ENCODE measurements at places on chromosomes 13 and 19.

DNA sequence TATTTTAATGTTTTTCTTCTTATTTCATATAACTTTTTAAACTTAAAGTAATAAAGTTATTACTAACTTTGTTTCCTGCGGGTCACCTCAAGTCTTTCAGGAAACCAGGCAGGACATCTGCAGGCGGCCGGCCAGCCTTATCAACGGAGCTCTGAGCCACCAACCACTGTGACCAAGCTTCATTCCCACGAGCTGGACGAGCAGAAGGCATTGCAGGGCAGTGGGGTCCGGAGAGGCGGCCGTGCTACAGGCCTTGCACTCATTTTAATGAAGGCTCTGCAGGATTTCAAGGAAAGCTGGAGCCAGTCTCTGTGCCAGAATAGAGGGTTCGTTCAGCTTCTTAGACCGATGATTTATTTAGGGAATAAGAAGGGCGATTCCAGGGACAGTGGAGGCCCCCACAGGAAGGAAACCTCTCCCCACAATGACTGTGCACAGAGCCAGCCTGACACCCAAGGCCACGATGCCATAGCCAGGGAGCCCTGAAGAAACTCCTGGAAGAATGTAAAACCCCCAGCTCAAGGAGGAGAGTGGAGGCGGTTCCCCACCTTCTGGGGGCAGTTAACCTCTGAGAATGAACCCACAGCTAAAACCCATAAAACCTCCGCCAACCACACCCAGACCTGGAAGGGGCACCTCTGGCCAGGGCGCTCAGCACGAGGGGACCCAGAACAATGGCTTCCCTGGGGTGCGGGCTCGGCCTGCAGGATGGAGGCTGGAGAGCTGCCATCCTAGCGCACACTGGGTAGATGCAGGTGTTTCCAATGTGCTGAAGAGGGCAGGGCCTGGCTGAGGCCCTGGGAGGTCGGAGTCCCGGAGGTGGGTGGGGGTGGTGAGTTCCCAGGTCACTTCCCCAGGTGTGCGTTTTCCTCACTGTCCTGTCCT is 75.0 kb downstream of the RASA3 start:
- DNase-seq, result no peak

DNA sequence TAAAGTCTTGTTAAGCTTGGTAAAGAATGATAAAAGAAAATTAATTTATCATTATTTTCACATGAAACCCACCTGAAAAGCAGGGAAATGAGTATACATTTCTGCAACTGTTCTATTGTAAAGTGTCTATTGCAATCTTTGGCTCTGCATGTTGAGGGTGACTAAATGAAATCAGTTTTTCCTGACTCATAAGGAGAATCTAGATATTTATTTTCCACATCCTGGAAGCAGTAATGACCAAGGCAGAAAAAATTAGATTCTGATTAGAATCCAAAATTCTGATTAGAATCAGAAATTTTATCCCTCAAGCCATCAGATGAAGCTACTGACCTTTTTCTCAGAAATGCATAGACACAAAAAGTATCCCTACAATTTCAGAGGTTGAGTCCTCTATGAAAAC is 178.4 kb downstream of the MYO16 start:
- no peak for DNase-seq

DNA sequence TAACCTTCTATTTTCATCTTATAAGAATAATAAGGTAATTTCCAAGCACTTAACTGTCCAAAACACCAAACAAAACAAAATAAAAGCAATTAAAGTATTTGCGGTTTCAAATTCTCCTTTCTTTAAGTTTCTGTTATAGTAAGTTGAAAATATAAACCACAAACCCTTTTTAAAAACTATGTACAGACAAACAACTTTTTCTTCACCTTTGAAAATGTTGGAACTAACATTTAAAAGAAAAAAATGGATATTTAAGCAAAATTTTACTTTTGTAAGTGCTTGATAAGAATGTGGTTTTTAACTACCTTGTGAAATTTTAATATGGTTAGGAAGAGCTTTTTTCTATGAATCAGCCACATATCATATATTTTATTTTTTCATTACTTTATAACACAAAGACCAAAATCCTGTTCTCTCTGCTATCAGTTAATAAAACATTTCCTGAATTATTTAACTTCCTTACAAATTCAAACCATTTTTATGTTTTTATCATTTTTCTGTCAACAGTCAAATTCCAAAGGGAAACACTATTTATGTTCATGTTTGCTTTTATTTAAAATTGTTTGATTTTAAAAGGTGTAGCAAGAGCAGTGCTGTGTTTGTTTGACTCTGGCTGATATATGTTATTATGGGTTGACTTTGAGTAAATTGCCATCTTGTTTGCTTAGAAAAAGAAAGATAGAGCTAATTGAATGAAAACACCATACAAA is 554.1 kb upstream of the KLHL1 start:
- DNase-seq, result no peak

DNA sequence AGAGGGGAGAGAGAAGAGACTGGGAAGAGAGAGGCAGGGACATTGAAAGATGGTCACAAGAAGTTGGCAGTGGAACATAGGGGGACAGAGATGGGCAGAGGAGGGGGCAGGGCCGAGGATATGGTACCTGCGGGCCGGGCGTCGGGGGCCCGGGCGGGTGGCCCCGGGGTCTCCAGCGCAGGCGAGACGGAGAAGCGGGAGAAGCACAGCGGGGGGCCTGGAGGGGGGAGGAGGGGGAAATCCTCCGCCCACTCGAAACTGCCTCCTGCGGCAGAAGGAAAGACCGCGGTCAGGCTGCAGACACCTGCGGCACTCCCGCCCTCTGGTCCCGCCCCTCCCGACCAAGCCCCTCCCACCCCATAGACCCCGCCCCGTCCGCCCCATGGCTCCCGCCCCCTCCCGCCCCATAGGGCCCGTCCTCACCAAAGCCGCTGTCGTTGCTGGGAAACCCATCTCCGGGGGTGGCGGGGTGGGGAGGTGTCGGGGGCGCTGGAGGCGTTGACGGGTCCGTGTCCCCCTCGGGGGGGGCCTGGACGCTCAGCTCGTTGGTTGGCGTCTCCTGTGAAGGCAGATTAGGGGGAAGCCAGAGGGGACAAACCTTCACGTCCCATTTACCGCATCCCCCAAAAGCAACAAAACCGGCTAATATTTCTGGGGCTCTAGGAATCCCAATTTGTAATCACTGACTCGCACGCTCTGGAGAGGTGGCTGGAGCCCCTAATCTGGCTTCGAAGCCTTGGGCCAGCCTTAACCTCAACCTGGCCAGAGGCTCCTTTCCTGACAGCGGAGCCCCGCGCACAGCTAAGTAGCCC is 20.4 kb downstream of the LMTK3 start:
- no peak for DNase-seq

DNA sequence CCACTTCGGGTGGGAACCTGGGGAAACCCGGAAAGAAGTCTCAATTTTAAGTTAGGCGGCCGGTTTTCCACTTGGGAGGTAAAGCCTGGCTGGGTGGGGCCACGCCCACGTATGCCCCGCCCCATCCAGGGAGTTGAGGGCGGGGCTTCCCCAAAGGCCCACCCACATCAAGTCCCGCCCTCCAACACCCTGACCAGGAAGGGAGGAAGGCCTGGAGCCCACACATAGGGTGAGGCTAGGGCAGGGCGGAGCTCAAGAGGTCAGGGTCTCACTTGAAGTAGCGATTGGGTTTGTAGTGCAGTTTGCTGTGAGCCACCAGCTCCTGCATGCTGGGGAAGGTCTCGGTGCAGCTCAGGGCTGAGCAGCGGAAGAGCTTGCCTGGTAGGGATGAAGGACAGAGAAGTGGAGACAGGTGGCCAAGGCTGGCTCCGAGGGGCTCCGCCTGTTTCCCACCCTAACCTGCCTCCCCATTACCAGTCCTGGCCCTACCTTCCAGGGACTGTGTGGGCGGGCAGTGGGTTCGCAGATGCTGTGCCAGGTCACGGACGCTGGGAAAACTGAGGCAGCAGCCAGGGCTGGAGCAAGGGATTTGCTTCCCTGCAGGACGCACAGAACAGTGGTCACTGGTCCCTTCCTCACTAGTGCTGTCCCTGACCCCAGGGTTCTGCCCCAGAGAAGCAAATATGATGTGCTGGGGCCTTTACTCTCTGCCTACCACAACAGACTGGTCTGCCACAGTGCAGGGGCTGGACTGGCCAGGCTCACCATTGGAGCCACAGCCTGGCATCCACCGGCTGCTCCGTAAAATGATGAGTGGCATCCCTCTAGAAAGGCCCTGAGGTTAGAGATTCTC is 1.6 kb downstream of the ZNF414 start:
- DNase-seq, result no peak

GRCh38 chr19:12364391-12365235 is 870 bp downstream of the ZNF442 start:
- no peak for DNase-seq

GRCh38 chr19:53772943-53773342 is 51.2 kb downstream of the NLRP12 start:
- peak; percentile 14 for DNase-seq

- DNase-seq, result no peak
Measured at GRCh38 chr13:53159431-53159830, 130.8 kb downstream of the OLFM4 start.

- no peak for DNase-seq
Measured at GRCh38 chr13:81722456-81722855, 1381.5 kb upstream of the SPRY2 start.

DNA sequence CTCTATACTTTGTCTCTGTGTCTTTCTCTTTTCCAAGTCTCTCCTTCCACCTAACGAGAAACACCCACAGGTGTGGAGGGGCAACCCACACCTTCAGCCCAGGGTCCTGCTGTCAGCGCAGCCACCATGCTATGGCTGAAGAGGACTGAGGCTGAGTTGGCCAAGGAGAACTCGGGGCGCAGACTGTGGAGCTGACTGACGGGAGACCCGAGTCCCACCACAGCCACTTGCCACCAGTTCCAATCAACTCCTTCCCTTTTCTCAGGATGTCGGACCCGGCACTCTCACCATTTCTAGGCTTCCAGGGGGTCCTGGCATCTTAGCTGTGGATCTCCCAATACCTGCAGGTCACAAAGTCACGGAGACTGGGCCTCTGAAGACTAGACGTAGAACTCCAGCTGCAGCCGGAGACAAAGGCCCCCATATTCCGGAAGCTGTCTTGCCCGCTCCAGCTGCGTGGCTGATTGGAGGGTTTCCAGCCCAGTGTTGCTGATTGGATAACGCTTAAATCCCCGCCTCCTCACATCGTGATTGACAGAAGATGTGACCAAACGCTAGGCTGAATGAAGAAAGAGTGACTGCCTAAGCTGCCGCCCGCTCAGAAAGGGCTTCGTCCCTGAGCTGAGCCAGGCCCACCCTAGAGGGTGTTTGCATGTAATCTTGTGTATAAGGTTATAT is 63.6 kb downstream of the ZNF429 start:
- peak; percentile 66 for DNase-seq

DNA sequence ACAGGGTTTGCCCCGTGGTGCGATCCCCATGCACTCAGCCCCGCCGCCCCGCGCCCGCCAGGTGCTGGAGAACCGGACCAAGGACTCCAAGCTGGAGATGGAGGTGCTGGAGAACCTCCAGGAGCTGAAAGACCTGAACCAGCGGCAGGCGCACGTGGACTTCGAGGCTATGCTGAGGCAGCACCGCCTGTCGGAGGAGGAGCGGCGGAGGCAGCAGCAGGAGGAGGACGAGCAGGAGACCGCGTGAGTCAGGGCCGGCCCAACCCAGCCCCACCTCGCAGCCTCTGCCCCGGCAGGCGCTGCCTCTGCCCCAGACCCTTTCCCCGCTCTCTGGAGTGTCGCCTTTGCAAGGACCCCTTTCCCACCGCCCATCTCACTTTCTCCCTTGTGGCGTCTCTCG is 11.3 kb downstream of the YJU2 start:
- DNase-seq, result no peak

DNA sequence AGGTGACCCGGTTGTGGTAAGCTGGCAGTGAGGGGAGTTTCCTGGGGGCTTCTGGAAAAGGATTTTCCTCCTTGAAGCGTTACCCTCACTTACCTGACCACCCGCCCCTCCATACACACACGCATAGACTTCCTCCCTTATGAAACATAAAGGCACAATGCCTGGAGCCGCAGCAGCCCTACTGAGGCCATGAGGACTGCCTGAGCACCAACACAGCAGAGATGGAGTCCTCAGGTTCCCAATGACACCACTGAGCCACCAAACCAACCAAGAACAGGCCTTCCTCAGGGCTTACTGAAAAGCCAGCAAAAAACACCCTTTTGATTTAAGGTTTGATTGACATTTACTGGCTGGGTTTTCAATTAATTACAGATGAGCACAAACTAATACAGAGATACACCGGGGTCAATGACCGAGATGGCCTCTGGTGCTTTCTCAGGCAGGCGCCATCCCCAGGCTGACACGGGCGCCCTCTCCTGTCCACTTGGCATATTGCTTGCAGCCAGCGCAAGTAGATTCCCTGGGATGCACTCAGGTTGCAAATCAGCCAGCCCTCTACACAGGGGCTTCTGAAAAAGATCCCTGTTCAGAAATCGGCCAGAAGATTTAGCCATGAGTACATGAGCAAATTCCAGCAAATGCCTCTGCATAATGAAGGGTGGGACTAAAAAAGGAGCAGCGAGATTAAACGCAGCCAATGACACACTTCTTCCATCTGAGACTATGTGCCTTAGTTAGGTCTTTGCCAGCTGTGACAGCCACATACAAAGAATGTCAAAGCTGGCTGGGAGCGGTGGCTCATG is 14.8 kb downstream of the OPA3 start:
- no peak for DNase-seq

- DNase-seq, result no peak
Measured at GRCh38 chr13:56317841-56318240, 822.9 kb upstream of the PRR20A start.

DNA sequence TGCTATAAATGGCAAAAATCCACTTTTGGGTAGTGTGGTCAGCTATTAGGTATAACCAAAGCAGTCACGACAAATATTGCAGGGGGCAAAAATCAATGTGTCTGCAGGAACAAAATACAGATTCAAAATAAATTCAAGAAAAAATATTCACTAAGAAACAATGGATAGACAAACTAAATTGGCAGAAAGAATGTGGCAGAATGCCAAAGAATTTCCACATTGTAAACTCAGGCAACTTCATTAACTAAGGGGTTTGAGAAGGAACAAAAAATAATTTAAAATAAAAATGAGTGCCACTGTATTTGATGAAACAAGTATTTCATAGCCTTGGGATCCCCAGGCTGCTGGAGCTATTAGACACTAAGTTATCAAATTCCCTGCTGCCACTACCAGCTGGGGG is 193.1 kb downstream of the VWA8 start:
- no peak for DNase-seq

DNA sequence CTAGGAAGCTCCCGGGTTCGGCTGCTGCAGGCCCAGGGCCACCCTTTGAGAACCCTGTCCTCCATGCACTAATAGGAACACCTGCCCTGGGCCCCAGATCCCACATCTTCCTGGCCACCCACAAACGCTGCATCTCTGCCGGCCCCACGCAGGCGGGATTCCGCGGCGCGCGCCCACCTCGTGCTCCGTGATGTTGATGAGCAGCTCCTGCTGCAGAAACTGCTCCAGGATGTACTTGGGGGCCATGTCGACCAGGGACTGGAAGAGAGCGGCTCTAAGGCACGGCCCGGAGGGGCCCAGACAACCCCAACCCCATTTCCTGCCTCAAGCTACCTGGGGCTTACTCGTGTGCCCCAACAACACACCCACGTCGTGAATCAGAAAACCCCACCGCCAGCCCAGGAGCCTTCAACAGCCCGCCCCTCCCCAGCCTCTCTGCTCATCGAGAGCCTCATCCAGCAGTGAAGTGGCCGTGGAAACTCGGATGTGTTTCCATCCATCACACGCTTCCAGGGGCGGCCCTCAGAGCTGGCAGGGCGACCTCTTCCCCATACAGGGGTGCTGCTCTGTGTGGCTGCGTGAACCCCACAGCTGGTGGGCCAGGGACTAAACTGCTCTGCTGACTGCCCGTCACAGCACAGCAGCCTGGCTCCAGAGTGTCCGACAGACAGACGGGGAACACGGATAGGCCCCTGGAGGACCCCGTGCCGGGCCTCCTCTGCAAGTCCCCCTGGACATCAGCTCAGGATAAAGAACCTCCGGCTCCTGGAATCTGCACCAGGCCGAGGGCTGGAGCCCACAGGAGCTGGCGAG is 4.2 kb downstream of the POLR2E start:
- no peak for DNase-seq

Data from non-pigmented ciliary epithelial cell (primary cell).